ENCODE measurements at places on chromosomes 3 and 15.

DNA sequence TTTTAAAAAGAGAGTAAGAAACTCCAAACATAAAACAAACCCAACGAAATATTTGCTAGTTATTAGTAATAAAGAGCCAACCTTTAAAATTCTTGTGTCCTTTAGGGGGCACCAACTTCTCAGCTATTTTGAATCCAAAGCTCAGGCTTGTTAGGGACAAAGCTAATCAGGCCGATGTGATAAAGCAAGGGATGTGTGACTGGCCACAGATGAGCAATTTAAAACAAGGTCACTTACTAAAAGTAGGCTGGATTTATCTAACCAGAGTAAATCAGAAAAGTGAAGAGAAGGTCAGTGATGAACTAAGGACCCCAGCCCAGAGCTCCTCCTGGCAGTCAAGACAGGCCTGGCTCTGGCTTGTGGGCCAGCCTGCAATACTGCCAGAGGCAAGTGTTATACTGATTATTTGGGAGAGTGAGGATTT, 108.5 kb downstream of the CYP19A1 start:
- no peak for DNase-seq

GRCh38 chr3:136954251-136954650, 3.5 kb upstream of the IL20RB start:
- no peak for DNase-seq

DNA sequence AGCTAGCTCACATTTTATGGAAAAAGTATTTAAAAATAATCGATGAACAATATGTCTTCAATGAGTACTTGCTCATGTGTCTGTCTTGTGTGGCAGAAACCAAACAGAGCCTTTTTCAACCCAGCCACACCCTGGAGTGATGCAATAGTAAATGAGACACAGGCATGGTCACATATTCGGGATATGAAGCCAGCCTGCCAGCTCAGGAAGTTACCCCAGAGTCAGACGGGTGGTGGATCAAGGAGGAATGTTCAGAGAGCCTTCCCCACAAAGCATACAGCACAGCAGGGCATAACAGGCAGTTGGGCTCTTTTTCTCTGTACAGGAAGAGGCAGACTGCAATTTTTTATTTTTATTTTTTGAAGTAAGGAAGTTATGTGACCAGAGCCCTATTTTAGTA, 27.3 kb downstream of the LARP6 start:
- no peak for DNase-seq

DNA sequence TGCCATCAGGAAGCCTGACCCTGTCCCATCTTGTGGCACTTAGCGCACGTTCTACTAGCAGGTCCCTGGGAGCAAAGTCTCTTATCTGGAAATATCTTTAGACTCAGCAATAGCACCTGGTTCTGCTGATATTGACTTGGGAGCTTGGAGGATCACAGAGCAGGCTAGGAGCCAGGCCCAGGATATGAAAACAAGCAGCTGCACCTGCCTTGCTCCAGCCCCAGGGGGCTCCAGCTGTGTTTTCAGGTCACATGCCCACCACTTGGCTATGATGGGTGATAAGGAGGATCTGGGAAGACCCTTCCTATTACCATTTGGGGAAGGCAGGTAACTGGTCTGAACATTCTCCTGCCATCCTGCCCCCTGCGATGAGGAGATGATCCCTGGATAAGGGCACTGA, 87.8 kb downstream of the C3orf70 start:
- no peak for DNase-seq

- DNase-seq: no peak
These were observed 252.3 kb downstream of the PTPRG start for GRCh38 chr3:61813636-61814035.

DNA sequence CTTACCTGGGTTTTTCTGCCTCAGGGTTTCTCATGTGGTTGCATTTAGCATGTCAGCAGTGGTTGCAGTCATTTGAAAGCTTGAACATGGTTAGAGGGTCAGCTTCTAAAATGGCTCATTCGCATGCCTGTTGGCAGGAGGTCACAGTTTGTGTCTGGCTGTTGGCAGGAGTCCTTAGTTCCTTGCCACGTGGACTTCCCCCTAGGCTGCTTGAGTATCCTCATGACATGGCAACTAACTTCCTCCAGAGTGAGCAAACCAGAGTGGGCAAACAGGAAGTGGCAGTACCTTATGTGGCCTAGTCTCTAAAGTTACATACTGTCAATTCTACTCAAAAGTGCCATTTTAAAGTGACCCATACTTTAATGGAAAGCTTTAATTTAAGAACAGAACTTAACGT, 3.4 kb upstream of the UNC13C start:
- no peak for DNase-seq

GRCh38 chr15:84818261-84819131, 1.3 kb downstream of the ALPK3 start:
- DNase-seq: no peak

- no peak for DNase-seq
These were observed 245.2 kb downstream of the IL20RB start for GRCh38 chr3:137202941-137203340.

DNA sequence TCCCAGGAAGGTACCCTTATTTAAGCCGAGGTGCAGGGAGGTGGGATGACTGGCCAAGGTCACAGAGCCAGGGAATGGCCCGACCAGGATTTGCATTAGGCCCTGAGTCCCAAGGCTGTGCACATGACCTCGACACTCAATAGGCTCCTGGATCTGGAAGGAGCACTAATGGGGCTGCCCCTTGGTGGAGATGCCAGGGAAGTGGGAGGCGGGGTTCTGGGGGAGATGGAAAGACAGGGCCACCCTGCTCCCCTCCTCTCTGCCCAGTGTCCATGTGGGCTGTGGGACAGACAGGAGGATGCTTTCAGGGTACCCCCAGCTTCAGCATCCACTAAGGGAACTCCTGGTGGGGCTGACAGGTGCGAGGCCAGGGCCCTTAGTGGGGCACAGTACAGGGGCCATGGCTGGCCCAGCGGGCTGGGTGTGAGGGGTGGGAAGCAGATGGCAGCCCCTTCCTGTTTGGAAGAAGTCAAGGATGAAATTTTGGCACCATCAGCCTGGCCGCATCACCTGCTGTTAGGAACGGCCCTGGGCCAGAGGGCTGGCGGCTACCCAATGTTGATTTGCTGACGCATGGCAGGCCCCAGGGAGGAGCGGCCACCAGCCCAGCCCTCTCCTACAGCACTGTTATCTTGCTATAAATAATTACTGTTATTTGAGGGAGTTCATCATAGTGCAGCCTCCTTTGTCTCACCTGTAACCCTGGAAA, 37.3 kb downstream of the ATP2B2 start:
- DNase-seq: no peak

GRCh38 chr3:69085168-69085832, 563 bp downstream of the ARL6IP5 start:
- DNase-seq: no peak

DNA sequence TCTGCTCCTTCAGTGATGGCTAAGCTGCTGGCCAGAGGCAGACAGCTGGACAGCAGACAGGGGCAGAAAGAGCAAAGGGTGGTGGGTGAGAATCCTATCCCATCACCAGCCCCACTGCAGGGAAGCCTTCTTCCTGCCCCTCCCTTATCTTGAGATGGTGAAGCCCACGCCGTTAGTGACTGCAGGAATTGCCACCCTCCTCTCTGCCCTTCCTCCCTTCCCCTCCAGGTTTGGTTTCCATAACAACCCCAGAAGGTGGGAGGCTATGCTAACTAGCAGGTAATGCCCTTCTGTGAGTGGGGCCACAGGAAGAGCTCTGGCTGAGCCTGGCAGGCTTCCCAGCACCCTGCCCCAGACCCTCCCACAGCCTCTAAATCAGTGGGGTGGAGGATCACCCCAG, 32.8 kb downstream of the SCN5A start:
- no peak for DNase-seq

DNA sequence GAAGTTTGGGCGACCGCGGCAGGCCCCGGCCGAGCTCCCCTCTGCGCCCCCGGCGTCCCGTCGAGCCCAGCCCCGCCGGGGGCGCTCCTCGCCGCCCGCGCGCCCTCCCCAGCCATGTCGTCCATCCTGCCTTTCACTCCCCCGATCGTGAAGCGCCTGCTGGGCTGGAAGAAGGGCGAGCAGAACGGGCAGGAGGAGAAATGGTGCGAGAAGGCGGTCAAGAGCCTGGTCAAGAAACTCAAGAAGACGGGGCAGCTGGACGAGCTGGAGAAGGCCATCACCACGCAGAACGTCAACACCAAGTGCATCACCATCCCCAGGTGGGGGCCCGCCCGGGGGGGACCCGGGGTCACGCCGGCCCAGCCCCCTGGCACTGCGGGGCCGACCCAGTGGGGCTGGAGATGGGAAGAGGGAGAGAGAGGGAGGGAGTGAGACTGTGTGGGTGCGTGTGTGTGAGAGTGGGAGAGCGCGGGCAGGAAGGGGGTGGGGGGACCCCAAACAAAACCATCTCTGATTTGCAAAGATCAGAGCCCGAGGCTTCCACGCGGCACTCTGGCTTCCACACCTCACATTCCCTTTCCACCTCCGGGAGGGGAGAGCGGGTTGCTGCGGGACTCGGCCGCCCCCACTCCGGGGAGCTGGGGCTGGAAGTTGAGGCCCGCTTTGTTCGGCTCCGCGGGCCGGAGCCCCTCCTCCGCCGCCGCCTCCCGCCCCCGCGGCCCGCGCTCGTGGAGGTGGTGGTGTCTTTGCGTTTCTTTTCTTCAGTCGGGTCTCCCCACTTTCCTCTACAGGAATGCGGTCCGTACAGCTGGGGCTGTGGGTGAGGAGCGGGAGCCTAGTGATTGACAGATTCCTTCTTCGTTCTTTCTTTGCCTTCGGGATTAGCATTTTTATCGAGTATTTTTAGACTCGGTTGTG, 898 bp downstream of the SMAD3 start:
- DNase-seq: no peak

- no peak for DNase-seq
These were observed 151.4 kb downstream of the OTOL1 start for GRCh38 chr3:161647936-161648470.

DNA sequence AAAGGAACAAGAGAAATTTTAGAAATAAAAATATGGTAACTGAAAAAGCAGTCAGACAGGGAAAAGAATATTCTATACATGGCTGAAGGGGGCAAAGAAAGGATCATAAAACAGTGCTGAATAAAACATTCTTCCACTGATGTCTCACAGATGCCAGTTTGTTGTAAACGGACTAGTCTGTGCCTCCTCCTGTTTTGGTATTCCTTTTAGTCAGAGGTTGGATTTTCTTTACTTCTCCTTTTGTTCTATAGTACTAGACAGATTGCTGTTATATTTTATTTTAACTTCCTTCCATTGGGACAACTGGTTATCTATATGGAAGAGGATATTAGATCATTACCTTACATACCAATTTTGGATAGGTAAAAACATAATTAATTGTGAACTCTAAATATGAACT, 16.0 kb upstream of the GNB5 start:
- no peak for DNase-seq

DNA sequence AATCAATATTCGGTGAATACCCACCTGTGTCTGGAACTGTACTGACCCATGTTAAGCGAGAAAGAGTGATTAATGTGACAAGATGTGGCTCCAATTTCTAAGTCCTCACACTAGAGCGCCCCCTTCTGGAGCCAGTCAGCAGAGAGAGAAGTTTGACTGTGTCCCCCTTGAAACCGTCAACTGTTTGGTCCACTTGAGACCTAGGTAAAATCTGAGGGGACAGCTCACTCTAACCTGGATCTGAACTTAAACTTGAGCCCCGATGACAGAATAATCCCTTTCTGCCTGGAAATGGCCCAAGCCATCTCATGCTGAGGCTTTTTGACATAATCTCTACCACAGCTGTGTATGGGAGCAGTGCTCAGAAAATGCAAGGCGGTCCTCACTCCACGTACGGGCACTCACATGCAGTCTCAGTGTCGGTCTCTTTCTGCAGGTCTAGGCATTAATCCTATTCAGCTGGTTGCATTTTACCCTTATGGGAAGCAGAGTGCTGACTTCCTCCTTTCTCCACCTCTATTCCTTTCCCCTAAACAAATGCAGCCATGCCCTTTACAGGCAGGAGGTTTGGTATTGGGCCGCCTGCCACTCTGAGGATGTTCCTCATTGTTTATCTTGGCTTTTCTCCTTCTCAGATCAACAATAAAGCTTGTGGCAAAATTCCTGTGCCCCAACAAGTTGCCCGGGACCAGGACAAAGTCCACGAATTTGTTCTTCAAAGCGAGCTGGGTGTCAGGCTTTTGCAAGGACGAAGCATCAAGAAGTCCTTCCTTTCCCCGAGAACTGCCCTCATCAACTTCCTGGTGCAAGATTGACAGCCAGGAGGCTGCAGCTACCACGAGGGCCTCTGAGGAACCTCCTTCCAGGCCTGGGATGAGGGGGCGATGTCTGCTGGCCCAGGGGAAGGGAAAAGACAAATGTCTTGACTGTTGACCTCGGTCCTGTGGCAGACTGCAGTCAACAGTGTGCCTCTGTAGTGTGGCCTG, 47.5 kb upstream of the LIMD1 start:
- peak; percentile 33 for DNase-seq

GRCh38 chr3:118526758-118527513, 507.7 kb downstream of the IGSF11 start:
- DNase-seq: no peak

DNA sequence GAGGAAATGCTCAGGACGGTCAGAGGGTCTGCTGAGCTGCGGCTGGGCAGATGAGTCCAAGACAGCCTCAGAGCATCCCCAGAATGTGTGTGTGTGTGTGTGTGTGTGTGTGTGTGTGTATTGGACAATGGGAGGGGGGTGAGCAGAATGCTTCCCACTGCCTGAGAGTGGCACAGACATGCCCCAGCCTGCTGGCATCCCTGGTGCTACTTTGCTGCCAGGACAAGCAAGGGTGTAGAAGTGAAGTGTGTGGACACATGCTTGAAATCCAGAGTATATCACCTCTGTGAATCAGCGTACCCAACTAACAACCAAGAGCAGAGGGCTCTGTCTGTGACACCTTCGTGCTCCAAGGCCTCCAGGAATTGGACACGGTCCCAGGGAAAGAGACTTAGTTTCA, 76.3 kb downstream of the SLC9A9 start:
- no peak for DNase-seq

- no peak for DNase-seq
These were observed 38.3 kb upstream of the ESYT3 start for GRCh38 chr3:138395865-138396751.
